ENCODE measurements at places on chromosomes 6 and 20. TPM values are rescaled to one million over a fixed set of nuclear protein-coding genes. Genes with fewer than 3 reads are reported as not detected.

- DNase-seq = peak; percentile 93
Measured at GRCh38 chr20:25178563-25179438, 16.7 kb upstream of the ENTPD6 start.

GRCh38 chr6:147192278-147192911 lies 11.8 kb upstream of the STXBP5 start:
- DNase-seq = no peak

DNA sequence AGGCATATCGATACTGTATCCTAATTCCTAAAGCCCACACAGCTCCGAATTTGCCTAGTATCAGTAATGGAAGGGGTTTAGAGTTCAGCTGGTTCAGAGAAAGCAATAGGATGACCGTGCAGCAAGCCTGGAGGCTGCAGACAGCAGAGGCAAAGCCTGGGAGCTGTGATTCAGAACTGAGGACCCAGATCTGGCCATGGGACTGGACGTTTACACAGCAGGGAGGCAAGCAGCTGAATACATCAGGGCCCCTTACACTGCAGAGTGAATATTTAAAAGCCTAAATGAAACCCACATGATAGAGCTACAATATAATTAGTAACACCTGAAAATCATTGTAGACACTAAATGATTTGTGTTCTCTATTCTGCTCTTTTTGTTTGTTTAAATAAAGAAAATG lies 38.0 kb downstream of the ELOVL2 start:
- DNase-seq = no peak

DNA sequence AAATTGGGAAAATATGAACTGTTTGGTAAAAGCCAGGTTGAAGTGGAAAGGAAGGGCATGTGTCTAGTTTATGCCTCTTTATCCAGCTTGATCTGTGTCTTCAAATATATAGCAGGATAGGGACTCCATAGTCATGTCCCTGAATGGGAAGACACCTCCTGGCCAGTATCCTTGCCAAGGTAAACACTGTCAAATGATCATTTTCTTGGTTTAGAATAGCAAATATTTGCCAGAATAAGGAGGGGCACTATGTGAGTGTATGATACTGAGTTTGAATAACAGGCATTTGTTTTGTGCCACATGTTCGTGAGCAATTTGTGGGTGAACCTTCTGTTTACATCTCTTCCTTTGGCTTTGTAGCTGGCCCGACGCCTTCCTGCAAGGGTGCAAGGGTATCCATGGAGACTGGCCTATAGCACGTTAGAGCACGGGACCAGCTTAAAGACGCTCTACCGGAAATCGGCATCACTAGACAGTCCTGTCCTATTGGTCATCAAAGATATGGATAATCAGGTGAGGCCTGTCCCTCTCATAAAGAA lies 34.2 kb upstream of the HINT3 start:
- DNase-seq = no peak

DNA sequence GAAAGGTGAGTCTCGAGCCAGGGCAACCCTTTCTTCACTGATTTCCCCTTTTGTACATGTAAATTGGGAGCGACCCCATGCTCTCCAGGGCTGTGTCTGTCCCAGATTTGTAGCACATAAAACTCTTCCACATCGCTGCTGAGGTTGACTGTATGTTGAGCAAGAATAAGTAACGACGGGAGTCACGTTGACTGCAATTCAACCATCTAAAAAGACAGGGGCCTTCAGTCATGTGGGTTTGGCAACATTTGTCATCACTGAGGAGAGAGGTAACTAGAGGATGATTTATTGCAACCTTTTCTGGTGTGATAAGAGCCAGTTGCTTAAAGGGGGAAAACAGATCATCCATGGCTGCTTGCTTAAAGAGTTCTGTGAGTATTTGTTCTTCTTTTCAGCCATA lies 159.4 kb upstream of the SULF2 start:
- DNase-seq = no peak

DNA sequence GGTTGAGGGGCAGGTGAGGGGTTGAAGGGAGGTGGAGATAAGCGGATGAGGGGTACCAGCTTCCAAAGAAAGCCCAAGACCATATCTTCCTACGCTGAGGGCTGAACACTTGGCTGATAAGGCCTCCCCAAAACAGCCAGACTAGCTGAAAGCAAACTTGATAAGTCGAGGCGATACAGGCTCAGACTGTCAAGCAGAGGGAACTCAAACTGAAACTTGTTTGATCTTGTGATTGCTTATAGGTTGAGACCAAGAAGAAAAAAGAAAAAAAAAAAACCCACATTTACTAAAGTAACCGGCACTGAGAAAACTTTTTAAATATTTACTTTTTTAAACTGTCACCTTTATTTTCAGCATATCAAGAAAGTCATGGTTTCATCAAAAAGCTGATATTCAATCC lies 73.6 kb downstream of the TRERF1 start:
- no peak for DNase-seq

DNA sequence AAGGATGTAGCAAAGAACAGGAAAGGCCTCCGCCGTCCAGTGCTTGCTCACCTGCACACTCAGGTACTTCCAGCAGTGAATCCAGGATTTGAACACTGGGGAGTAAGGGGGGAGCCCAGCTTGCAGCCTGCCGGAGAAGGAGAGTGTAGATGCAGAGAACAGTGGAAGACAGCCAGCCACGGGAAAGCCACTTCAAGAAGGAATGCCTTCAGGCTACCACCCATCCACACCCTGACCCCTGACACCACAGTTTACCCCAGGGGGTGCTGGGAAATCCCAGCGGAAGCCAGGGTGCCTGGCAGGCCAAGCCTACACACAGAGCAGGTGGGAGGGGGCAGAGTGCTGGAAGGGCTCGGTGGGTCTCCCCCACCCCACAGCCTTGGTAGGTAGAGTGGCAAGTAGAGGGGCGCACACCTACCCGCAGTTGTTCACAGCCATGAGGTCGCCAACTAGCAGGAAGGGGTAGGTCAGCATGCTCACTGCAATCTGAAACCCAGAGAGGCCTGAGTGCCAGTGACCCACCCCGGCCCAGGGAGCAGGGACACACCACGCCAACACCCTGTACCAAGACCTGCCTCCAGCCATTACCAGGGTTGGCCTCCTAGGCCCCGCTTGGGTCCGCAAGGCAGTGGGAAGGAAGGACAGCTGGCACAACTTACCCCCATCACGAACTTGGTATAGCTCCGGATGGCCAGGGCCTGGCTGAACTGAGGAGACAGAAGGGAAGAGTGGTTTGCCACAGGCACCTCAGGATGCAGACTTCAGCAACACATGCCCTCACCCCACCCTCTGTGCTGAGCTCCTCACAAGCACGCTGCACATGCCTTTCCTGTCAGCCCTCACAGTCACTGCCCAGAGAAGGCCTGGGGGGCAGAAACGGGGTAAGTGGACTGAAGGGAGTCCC lies 15.7 kb downstream of the PI16 start:
- DNase-seq = no peak

DNA sequence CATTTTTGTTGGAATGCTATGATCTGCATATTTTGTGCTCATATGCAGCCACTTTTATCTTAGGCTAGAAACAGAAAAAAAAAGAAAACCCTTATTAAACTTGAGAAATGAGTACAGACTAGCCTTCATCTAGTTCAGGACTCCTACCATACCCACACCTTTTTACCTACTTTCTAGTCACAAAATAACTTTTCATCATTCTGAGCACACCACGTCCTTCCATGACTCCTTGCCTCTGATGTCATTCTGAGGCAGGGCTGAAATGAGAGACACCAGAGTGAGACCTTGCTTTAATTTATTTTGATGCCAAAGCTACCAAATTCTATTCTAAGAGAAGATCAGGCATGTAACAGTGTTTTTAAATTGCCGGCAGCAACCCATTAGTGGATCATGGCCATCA lies 38.8 kb downstream of the SNX3 start:
- no peak for DNase-seq

- DNase-seq = no peak
Measured at GRCh38 chr6:149015535-149016525, 269.0 kb downstream of the UST start.

DNA sequence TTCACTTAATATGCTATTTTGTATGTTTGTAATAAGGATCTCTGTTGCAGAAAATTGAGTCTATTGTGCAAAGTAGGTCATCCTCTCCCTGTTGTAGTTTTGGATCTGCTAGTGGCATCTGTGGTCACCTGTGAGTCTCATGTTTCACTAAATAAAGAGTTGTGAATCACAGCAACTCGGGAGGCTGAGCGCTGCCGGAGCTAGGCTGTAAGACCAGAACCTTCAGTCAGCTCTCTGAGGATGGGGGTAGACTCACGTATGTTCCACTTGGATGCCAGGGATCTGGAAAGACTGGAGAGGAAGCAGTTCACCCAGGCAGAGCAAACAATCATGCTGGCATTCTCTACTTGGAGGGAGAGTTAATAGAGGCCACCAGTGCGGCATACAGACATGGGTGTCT lies 187.3 kb upstream of the FOXA2 start:
- DNase-seq = no peak

- peak; percentile 55 for DNase-seq
Measured at GRCh38 chr6:16130932-16131387, 2.1 kb downstream of the MYLIP start.

- no peak for DNase-seq
Measured at GRCh38 chr6:30127238-30128093, 8.5 kb upstream of the TRIM40 start.

- no peak for DNase-seq
Measured at GRCh38 chr6:148021699-148022098, 320.9 kb upstream of the SASH1 start.

- no peak for DNase-seq
Measured at GRCh38 chr6:43216200-43216599, 13.1 kb downstream of the DNPH1 start.

GRCh38 chr6:16316741-16317251 lies 78.4 kb downstream of the GMPR start:
- DNase-seq = peak; percentile 67

GRCh38 chr6:168968228-168968627 lies 285.4 kb downstream of the THBS2 start:
- no peak for DNase-seq

DNA sequence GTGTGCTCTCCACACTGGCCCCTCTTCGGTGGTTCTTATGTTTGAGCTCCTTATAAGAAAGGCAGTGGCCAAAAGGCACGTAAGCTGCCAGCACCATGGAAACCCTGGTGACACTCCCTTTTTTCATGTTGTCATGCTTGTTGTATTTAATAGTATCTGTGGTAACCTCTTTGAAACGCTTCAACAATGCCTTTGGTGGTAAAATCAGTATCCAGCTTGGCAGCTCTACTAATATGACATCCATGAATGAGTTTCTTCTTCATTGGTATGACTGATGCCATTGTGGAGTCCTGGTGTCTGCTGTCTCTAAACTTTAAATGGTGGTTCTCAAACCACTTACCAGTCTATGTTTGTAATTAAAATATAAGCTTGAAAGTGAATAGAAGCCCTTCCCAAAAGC lies 10.7 kb upstream of the MYLK2 start:
- no peak for DNase-seq

DNA sequence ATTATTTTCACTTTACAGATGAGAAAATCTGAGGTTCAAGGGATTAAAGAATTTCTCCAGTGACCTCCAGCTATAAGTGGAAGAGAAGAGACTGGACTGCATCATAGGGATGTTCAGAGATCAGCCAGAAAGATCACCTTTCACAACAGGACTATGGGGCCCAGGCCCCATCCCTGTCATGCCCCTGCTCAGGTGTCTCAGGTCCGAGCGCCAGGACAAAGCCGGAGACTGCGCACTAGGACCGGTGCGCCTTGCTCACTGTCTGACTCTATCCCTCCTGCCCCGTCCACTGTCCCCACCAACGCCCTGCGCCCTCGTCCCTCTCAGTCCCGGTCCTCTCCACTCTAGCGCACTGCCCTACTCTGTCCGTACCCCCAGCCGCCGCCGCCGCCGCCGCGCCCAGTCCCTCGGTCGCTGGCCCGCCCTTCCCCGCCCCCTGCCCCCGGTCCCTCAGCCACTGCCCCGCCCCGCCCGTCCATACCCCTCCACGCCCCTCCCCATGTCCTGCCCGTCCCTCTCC lies 521 bp upstream of the RAD21L1 start:
- peak; percentile 21 for DNase-seq

- peak; percentile 90 for DNase-seq
Measured at GRCh38 chr6:125099211-125100073, 54.1 kb upstream of the TPD52L1 start.

DNA sequence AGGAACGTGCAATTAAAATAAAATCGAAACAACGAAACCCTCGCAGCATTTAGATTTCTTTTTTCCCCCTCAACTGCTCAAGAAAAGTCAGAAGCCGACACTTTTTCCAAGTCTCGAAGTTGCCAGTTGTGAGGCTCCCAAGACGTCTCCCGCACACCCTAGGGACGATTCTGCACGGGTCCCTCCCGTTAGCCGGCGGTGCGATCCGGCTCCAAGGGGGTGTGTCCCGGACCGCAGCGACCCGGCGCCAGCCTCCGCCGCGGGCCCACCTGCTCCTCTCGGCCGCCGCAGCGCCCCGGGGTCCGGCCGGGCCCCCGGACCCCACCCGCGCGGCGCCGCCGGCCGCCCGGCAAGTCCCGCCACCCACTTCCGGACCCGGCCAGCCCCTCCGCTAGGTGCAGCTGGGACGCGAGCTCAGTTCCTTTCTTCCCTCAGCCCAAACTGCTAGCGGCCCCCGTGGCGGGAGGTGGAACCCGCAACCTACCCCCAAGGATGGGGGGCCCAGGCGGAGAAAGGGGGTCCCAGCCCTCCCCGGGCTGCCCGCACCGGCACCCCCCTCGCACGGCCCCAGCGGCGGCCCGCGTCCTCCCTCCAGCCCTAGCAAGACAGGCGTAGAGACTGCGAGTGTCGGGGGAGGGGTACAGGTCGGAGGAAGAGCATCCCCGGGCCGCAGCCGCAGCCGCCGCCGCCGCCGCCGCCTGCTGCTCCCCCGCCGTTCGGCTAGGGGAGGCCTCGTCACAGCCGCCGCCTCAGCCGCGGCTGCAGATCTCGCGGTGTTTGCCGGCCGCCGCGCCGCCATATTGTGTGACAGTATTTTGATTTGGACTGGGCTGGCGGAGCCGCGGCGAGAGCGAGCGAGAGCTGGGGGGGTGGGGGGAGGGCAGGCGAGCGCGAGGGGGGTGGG lies 520 bp upstream of the TAB2 start:
- peak; percentile 93 for DNase-seq

GRCh38 chr6:169831450-169832246 lies 80.2 kb downstream of the ERMARD start:
- peak; percentile 55 for DNase-seq

Gene MTRF1L
- 38.1 TPM for total RNA-seq

Gene HACE1
- 17.4 TPM for total RNA-seq

Gene GATA5
- total RNA-seq = not detected

Gene LPA
- total RNA-seq = not detected

Gene ARFGEF3
- total RNA-seq = not detected

Gene SPATA25
- not detected for total RNA-seq

Gene FAM162B
- total RNA-seq = not detected

Gene SMPDL3A
- 2.1 TPM for total RNA-seq

Gene ULBP3
- 5.4 TPM for total RNA-seq

Gene EDN1
- total RNA-seq = 39.7 TPM

Gene ID1
- 729 TPM for total RNA-seq

Gene QKI
- 176 TPM for total RNA-seq

Gene PRICKLE4
- not detected for total RNA-seq
